ENCODE measurements at places on chromosomes 1 and 21. TPM values are rescaled to one million over a fixed set of nuclear protein-coding genes. Genes with fewer than 3 reads are reported as not detected.

The FAM72B gene
- 9.6 TPM for total RNA-seq

DNA sequence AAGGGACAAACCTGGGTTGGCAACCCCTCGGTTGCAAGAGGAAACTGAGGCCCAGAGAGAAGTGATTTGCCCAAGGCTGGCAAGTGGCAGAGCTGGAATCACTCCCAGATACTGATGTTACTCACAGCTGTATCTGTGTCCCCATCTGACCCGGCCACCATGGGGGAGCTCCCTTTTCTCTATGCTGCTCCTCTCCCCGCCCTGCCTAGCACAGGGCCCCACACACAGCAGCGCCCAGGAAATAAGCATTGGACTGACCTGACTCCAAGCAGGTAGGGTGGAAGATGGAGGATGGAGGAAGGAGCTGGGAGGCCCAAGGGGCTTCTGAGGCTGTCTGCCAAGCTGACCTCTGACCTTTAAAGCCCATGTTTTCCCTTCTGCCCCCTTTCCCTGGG, 3.0 kb upstream of the FBLIM1 start:
- no peak for DNase-seq

GRCh38 chr1:114833421-114833820, 21.2 kb upstream of the SYCP1 start:
- DNase-seq: no peak

DNA sequence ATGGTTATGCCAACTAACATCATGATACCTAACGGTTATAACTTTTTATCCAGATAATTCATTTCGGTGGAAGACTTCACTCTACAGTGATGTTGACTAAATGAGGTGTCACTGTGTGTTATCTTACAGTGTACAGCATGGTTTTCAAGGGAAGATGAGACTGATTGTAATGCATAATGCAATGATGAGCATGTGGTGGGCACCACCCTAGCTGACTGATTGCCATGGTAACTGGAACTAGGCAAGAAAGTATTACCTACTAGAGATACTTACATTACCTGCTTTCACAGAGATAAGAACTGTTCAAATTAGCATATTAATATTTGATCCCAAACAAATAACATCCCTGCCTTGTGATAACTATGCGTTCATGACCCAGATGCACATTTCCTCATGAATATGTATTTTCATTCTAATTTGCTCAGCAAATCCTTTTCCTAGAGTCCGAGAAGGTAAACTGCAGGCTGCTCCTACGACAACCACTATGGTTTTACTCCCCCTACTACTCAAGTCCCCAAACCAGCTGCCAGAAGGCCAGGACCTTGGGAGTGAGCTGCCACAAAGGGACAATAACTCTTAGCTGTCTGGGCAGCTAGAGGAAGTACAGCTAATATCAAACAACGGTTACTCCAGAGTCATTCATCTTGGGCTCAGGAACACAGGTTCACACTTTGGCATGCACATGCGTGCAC, 29.2 kb downstream of the TRABD2B start:
- no peak for DNase-seq

The HES2 gene
- total RNA-seq: 0.03 TPM

DNA sequence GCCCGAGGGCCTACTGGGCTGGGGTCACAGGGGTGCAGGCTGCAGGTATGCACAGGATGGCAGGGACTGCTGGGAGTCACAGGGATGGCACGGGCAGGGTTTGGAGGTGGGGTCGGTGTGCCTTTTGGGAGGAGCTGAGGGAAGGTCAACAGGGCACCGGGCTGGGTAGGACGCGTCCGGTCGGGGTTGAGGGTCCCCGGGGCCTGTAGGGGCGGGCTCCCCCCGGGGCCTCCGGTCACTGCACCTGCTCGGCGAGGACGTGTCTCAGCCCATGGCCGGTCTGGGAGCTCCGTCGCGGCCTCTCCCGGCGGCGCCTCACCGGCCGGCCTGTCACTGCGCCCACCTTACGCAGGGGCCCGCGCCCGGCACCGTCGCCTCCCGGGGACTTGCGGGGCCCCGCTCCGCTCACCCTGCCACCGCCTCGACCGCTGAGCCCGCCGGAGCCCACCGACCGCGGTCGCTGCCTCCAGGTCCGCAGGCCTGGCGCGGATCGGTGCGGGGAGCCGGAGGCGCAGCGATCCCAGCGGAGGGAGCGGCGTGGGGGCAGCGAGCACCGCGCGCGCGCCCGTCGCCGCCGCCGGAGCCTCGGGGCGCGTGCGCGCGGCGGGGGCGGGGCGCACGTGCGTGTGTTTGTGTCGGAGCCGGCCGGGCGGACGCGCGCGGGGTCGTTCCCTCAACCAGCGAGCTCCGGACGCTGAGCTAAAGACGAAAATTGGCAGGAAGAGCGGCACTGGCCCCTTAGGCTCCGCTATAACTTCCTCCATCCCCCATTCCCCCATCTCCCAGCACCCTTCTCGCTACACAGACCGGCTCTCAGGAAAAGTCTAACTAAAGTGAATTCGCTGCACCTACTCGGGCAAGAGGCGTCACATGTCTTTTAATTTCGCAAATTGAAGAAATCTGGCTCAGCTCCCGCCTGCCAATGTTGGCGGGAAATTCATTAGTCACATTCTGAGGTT, at the start of gene AMIGO1:
TSS of gene AMIGO1 (minus strand) at position 552 of the 959 bp plus-strand sequence. CDS start 815 bp downstream, outside the sequence.
- DNase-seq: peak; percentile 28

GRCh38 chr1:83511146-83511726, 487.7 kb downstream of the TTLL7 start:
- no peak for DNase-seq

GRCh38 chr1:66327588-66327987, 206.4 kb upstream of the SGIP1 start:
- no peak for DNase-seq

DNA sequence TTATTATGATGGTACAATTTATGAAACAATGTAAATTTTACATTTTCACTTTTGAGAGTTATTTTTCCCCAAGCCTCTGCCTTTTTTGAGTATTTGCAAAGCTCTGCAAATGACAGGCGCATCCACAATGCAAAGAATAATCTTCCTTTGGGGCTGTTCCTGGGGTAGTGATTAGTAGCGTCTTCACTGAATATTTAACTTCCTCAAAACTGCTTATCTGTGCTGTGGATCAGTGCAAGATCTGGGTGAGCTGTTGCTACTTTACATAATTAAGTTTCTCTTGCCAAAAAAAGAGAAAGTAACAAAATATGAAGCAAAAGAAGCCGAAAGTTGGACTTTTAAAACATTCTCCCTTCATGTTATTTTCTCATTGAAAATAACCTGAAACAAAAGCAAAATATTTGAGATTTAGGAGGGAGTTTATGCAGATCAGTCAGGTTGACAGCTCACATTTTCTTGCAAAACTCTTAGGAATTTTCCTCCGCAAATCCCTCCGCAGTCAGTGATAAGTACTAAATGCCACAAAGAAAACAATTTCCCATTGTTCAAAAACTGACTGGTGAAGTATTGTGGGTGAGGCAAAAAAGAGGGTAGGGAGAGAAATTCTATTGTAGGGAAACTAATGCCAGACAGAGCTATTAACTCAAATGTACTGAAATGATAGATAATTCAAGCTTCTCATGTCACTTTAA, 276.4 kb upstream of the B3GALT2 start:
- DNase-seq: no peak

The CLEC20A gene
- not detected for total RNA-seq

DNA sequence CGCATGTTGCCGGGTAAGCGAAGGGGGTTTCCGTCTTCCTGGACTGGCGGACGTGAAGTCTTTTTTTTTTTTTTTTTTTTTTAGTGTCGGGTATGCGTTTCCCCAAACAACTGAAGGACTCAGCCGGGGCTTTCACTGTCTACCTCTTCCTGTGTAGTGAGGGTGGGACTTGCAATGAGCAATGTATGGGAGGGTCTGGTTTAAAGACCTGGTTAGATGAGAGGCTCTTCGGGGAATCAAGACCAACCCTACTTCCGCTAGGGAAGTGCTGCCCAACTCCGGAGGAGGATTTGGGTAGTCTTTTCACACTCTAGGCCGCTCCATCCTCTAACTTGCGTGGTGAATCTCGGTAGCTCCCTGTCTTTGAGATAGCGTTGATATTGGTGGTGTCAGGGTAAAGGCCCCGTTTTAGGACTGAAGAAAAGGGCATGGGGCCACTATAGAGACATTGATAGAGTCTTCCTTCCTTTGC, 754 bp downstream of the PRRC2C start:
- DNase-seq: peak; percentile 77

The PCAT6 gene
- not detected for total RNA-seq

DNA sequence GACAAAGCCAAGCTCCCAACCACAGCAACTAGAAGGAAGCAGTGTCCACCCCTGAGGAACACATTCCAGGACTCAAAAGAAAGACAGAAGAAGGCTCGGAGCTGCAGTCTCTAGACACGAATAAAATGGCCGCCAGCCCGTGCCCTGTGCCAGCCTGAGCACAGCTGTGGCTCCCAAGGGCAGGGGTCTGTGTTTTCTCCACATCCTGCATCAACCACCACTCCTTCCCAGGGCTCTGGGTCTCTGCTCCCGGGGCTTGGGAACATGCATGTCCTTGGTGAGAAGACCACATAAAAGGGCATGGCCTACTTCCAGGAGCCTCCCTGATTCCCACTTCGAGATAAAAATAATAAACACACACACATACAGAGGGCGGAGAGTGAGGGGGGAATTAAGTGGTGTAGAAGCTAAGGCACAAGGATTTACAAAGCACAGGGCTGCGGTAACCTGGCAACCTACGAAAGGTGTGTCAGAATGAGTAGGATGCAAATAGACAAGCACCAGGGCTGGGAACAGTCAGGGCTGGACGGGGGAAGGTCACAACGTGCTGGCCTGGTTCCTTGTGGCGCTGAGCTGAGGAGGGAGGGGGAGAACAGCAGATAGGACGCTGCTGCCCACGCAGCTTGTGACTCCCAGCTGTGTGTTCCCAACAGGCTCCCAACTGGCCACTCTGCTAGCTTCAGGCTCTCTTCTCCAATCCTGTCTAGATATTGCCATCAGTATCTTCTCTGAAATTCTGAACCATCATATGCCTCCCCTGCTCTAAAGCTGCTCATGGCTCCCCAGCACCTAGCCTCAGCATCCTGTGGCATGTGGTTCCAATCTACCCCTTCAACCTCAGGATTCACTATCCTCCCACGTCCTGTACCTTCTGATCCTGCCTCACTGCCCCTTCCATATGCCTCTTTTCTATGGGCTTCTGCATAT, 72.5 kb downstream of the CD34 start:
- no peak for DNase-seq

GRCh38 chr1:217888328-217888727, 257.2 kb downstream of the SPATA17 start:
- no peak for DNase-seq

DNA sequence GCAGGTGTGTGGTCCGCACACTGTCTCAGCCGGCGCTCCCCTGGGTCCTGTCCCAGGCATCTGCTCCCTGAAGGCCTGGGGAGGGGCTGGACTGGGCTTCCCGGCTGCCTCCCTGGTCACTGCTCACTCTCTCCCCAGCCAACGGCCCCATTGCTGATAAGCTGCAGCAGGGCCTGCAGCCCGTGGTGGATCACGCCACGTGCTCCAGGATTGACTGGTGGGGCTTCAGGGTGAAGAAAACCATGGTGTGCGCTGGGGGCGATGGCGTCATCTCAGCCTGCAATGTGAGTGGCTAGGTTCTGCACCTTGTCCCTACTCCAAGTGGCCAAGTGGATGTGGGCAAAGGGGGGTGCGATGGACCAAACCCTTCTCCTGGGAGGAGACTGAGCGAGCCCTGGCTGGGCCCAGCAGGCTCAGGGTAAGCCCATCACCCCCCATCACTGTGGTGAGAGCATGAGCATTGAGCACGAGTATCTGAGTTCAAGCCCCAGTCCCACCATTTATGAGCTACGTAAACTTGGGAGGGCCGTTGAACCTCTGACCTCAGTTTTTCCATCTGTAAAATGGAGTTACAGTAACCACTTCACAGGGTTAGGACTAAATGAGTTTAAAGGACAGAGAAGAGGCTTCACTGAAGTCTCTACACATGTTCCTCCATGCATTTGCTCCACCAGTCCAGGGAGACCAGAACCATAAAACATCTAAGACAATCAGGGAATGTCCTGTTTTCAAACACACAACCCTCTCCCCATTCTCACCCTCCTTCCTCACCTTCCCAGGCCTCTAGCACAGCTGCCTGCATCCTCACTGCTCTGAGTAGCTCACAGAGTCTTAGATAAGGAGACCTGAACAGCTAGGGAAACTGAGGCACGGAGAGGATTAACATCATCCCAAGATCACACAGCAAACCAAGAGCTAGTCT, 6.5 kb downstream of the CTRC start:
- no peak for DNase-seq

The SRGAP2C gene
- total RNA-seq: 33.7 TPM

The GBP4 gene
- total RNA-seq: 0.56 TPM

- no peak for DNase-seq
Measured at GRCh38 chr1:231596337-231596791, 30.2 kb upstream of the DISC1 start.

- DNase-seq: peak; percentile 32
Measured at GRCh38 chr21:45151445-45152160, 77.2 kb downstream of the ADARB1 start.

- DNase-seq: no peak
Measured at GRCh38 chr21:44880405-44881197, 7.1 kb upstream of the PTTG1IP start.

The AGT gene
- not detected for total RNA-seq

GRCh38 chr1:56464294-56464693, 115.1 kb downstream of the PLPP3 start:
- DNase-seq: no peak

DNA sequence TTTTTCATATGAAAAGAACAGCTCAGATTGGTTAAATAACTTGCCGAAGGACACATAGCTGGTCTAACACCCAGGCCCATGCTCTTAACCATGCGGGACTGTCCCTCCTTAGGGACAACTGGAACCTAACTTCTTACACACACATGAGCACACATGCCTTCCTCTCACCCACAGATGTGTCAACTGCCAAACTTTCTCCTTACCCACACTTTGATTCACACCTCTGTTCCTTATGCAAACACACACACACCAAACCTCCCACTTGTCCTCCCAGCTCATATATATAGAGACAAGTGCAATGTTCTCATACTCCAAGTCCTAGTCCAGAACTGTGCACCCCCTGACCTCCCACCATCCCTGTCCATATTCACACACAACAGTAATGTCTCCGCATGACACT, 4.3 kb downstream of the RAB25 start:
- DNase-seq: no peak

GRCh38 chr1:30707412-30708360, 15.7 kb downstream of the MATN1 start:
- DNase-seq: peak; percentile 75

GRCh38 chr21:17359781-17360180, 153.1 kb upstream of the CXADR start:
- DNase-seq: no peak

DNA sequence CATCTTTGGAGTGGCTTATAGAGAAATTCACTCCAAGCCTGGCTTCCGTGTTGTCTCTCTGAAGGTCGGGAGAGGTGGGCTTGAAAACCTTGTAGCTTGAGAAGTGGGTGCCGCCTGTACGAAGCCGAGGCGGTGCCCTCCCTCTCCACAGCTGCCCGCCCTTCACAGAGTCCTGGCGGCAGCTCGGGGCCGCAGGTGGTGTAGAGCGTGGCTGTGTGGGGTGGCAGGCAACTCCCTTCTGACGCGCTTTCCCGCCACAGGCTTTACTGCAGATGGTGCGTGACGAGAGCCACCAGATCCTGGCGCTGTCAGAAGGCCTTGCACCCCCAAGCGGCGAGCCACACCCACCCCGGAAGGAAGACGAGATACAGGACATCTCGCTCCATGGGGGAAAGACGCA, 33.1 kb upstream of the DIP2A start:
- no peak for DNase-seq

Data from SJSA1 (cell line).